Ascending aorta (tissue), 2 donors: ENCODE measurements at places on chromosomes 5 and 9. TPM values are rescaled to one million over a fixed set of nuclear protein-coding genes. Genes with fewer than 3 reads are reported as not detected.

- no peaks in the 10 kb centered on the region for H3K27me3 ChIP-seq
- H3K4me3 ChIP-seq = no peak overlapping the region
- DNase-seq = no peak
- H3K4me1 ChIP-seq = no peaks in the 10 kb centered on the region
Observed at GRCh38 chr9:81896070-81896469, 32.2 kb upstream of the SPATA31D4 start.

GRCh38 chr5:175448276-175448675, 4.3 kb upstream of the DRD1 start:
- peaks cover 6% of the 10 kb centered on the region for H3K27me3 ChIP-seq
- H3K27ac ChIP-seq = no peak overlapping the region
- no peak overlapping the region for H3K4me3 ChIP-seq
- no peaks in the 10 kb centered on the region for H3K36me3 ChIP-seq
- H3K4me1 ChIP-seq = peaks cover 3% of the 10 kb centered on the region

DNA sequence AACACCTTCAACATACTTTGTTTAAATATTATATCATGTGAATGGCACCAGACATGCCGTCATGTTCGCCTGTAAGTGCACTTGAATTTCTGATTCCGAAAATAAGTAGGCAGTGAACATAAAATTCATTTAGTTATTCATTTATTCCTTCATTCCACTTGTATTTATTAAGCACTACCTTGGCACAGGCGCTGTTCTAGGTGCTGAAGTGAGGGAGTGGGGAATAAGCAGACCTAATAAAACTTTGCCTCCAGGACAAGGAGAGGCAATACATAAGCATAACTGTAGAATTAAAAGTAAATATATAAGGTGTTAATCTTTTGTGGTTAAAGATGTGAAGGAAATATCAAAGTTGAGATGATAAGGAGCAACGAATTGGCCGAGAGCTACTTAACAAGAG, 297.4 kb downstream of the TENT4A start:
- H3K27ac ChIP-seq = no peak overlapping the region
- DNase-seq = no peak
- no peaks in the 10 kb centered on the region for H3K4me1 ChIP-seq

- DNase-seq = no peak
- H3K36me3 ChIP-seq = peaks cover 93% of the 10 kb centered on the region
- H3K27me3 ChIP-seq = no peaks in the 10 kb centered on the region
- peaks cover 30% of the 10 kb centered on the region for H3K4me1 ChIP-seq
- H3K27ac ChIP-seq = peak overlapping the region; percentile 93
Observed at GRCh38 chr9:35700031-35700430, 10.3 kb upstream of the TPM2 start.

DNA sequence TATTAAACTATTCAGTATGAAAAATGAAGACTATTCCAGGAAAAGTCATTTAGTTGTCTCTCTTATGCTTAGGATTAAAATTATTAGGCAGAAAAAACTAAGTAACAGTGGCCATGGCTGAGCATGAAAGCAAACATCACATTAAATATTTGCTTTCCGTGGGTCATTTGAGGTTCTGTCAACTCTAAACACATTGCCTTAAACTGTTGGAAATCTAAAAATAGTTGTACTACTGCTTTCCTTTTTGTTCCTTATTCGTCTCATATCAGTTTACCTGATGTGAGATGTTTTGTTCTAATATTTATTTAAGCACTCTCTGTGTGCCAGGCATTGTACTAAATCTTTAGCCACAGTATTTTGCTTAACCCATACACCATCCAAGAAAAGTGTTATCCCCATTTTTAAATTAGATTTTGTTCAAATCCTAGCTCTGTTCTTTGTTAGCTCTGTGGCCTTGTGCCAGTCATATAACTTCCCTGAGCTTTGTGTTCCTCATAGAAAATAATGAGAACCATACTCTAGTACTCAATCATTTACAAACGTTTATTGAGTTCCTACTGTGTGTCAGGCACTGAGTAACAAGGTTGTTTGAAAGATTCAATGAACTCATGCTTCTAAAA, 18.7 kb upstream of the ZNF608 start:
- H3K27ac ChIP-seq = no peak overlapping the region
- H3K4me3 ChIP-seq = no peak overlapping the region
- H3K27me3 ChIP-seq = no peaks in the 10 kb centered on the region
- no peaks in the 10 kb centered on the region for H3K4me1 ChIP-seq
- no peaks in the 10 kb centered on the region for H3K36me3 ChIP-seq

DNA sequence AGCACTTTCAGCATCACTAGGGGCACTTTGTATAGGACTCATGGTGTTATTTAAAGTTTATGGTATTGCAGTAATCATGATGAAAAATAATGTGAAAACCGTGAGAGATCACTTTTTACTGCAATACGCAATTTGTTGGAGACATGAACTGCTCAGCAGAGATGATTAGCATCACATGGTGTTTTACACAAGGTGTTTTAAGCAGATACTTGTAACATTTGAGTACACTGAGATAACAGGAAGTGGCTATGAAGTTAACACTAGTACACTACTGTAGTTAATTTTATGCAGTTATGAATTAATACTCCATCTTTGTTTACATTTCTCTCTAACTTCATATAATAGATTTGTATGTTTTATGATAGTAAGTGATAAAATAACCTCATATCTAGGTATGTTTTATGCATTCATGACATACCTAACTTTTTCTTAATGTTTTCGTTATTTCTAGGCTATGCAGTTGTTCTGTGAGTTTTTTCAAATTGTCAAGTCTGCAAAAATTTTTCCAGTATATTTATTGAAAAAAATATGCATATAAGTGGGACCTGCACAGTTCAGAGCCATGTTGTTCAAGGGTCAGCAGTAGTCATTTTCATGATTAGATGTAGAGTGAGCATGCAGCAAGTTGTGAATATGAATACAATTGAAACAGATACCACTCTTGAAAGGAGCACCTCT, 13.0 kb downstream of the SUB1 start:
- H3K36me3 ChIP-seq = peaks cover 27% of the 10 kb centered on the region
- no peaks in the 10 kb centered on the region for H3K27me3 ChIP-seq
- peak overlapping the region; percentile 68 for H3K27ac ChIP-seq
- H3K4me3 ChIP-seq = no peak overlapping the region

GRCh38 chr9:83041771-83042170, 21.2 kb downstream of the RASEF start:
- H3K4me3 ChIP-seq = no peak overlapping the region
- no peak overlapping the region for H3K27ac ChIP-seq
- H3K27me3 ChIP-seq = no peaks in the 10 kb centered on the region

- no peak overlapping the region for H3K4me3 ChIP-seq
- peaks cover 24% of the 10 kb centered on the region for H3K4me1 ChIP-seq
- no peak for DNase-seq
- peak overlapping the region; percentile 47 for H3K27ac ChIP-seq
Observed at GRCh38 chr5:75566710-75567309, 44.4 kb upstream of the ANKDD1B start.

- H3K36me3 ChIP-seq = no peaks in the 10 kb centered on the region
- no peak overlapping the region for H3K4me3 ChIP-seq
- DNase-seq = no peak
Observed at GRCh38 chr9:18126831-18127498, 347.0 kb upstream of the ADAMTSL1 start.

DNA sequence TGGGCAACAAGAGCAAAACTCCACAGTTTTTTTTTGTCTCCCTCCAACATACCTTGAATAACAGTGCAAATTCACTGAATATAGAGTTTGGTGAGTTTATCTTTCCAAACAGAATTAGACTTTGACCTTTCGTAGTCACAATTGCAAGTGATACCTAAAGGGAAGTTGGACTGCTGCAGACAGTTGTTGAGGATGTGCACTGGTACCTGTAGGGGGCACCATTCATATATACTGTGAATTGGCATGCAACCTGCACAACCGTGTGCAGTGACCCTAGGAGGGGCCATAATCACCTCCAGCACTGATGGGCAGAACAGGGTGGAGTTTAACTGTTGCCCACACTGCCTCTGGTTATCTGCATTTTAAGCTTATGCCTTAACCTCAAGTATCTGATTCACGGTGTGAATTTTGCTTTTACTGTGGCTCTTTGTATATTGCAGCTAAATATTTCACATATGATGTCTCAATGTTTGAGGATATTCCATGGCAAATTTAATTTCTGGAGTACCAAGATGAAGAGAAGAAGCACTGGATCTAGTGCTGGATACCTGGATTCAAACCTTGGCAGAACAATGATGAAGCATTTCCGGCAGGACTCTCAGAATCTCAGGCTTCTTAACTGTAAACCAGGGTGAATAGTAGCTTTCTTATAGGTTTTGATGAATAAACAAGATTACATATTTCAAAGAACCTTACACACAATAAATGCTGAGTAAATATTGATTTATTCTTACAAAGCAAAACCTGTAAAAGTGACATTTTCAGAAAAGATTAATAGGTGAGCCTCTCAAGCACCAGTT, 144.3 kb downstream of the ACTBL2 start:
- no peak overlapping the region for H3K4me3 ChIP-seq
- H3K4me1 ChIP-seq = peaks cover 9% of the 10 kb centered on the region
- no peak for DNase-seq
- H3K27ac ChIP-seq = no peak overlapping the region
- H3K36me3 ChIP-seq = no peaks in the 10 kb centered on the region

- DNase-seq = no peak
- no peaks in the 10 kb centered on the region for H3K4me1 ChIP-seq
- no peak overlapping the region for H3K4me3 ChIP-seq
- H3K36me3 ChIP-seq = no peaks in the 10 kb centered on the region
- no peak overlapping the region for H3K27ac ChIP-seq
Observed at GRCh38 chr5:33810491-33811120, 81.2 kb downstream of the ADAMTS12 start.

DNA sequence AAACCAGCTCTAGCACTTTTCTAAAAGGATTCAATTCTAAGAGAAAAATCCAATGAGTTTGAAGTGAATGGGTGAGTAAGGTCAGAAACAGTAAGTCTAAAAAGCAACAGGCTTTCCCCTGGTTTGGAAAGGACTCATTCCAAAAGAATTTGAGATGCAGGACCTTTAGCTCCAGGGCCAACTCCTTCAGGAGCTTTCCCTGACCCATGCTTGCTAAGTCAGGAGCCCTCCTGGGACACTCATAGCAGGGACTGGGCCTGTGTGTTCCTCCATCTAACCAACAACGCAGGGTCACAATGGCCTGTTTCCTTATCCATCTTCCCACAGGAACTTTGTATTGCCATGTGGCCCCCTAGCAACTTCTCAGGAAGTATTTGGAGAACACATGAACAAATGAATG, 198.8 kb downstream of the FRMD3 start:
- no peaks in the 10 kb centered on the region for H3K36me3 ChIP-seq
- H3K27me3 ChIP-seq = no peaks in the 10 kb centered on the region
- no peak for DNase-seq
- H3K27ac ChIP-seq = no peak overlapping the region
- H3K4me1 ChIP-seq = peaks cover 4% of the 10 kb centered on the region
- H3K4me3 ChIP-seq = no peak overlapping the region

DNA sequence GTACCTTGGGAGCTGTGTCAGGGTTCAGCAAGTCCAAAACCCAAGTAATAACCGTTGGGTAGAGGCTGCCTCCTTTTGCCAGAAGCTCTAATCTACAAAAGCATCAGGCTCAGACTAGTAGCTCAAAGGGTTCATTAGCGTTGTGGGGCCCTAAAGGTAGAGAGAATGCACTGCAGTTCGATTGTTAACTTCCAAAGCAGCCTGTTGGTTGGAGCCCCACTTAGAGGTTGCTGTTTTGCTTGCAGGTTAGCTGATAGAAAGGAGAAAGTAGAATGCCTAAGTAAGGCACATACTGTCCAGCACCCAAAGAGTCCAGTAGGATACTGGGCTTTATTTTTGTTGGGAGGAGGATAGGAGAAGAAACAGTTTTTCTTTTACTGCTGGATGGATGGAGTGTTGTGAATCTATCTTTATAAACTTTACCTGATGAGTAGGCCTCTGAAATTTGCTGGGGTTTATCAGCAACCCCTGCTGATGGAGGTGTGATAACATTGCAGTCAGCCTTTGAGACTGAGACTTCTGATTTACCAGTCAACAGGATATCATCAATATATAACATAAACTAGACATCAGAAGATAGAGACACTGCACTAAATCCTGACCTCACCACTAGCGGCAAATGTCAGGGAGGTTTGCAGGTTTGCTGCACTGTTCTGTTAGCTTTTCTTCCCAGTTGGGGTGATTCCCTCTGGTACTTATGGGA, 34.8 kb downstream of the ZNF131 start:
- no peaks in the 10 kb centered on the region for H3K27me3 ChIP-seq
- no peak overlapping the region for H3K4me3 ChIP-seq
- H3K27ac ChIP-seq = no peak overlapping the region

DNA sequence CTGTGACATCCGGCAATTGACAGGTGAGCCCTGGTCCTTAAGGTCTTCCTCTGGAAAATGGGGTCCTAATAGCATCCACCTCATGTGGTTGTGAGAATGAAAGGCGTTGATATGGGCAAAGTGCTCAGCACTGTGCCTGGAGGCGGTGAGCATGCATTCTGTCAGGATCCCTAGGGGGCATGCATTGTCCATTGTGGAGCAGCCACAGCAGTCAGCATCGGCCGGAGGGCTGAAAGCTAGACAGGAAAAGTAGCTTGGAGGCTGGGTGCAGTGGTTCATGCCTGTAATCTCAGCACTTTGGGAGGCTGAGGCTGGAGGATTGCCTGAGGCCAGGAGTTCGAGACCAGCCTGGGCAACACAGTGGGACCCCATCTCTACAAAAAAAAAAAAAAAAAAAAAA, 122.2 kb downstream of the LHX2 start:
- H3K4me1 ChIP-seq = no peaks in the 10 kb centered on the region
- H3K27me3 ChIP-seq = no peaks in the 10 kb centered on the region
- no peak for DNase-seq
- no peak overlapping the region for H3K4me3 ChIP-seq

DNA sequence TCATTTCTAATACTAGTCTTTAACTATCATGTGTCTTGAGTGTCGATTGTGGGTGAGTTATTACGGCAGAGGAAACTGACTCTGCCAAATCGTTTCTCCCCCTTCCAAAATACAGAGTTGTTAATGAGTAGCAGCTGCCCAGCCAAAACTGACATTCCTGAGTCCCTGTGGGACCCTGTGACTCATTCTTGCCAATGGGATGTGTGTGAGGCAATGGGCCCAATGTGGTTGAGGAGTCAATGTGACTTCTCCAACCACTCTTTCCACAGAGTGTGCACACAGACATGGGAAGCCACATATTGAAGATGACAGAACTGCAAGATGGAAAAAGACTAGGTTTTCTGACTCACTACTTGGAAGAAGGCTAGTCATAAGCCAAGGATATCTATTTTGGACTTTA, 434.7 kb downstream of the DTWD2 start:
- peak overlapping the region; percentile 3 for H3K27ac ChIP-seq
- no peaks in the 10 kb centered on the region for H3K36me3 ChIP-seq
- peaks cover 8% of the 10 kb centered on the region for H3K4me1 ChIP-seq
- H3K27me3 ChIP-seq = no peaks in the 10 kb centered on the region

ABO gene
- 4.8 TPM for total RNA-seq

SLC1A1 gene
- total RNA-seq = 6.5 TPM

BAAT gene
- 0.53 TPM for total RNA-seq

CAMK2A gene
- not detected for total RNA-seq

OTP gene
- not detected for total RNA-seq

ARHGEF39 gene
- total RNA-seq = 1.1 TPM

CRHBP gene
- total RNA-seq = 0.32 TPM

PTGDS gene
- total RNA-seq = 68.3 TPM

PCDHB3 gene
- 1.1 TPM for total RNA-seq

FLT4 gene
- 53.5 TPM for total RNA-seq
